WTC11 (cell line): ENCODE measurements at places on chromosomes 12 and 14.

- no peak for DNase-seq
Measured at GRCh38 chr14:32009221-32009975, 67.7 kb upstream of the ARHGAP5 start.

DNA sequence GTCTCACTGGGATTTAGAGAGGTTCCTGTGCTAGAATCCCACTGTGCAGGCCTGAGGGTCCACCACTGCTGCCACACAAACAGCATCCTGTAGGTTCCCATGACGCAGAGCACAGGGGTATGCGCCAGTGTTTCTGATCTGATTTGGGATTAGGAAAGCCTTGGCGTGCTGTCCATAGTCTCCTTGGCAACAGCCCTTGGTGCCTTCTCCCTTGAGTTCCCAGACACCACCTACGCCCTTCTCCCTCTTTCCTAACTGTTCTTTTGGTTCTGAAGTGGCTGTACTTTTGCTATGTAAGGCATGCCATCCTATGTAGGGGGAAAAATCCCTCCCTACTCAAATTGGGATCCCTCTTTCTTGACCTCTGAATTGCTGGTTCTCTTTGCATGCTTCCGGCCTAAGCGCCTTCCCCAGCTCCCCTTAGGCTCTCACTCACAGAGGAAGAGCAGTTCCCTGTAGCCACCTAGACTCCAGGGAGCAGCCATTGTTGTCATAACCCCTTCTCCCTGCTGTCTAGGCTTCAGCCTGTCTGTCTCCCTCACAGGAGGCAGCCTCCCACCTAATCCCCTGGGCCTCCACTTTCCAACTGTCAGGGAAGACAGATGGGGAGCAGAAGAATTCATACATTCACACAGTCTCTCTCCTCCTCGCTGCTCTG, 14.8 kb upstream of the RIC8B start:
- DNase-seq = no peak

GRCh38 chr12:116996621-116997020, 85.9 kb downstream of the FBXW8 start:
- DNase-seq = no peak

DNA sequence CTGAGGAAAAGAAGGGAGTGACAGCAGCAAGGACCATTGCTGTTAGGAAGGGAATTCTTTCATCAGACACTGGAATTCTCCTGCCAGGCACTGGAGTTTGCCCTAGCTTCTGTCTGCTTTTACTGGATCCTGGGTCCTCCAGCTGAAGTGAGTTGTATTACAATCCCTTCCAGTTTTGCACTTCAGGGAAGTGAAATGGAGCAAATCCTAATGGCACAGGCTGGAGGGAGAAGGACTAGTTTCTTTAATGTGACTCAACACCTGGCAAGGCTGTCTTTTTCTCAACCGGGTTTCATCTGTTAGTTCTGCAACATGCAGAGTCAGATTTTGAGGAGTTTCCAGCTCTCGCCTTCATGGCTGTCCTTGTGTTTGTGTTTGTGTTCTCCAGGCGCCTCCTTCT, 45.8 kb downstream of the ETV6 start:
- no peak for DNase-seq
